Aorta (tissue), 5 donors: ENCODE measurements at places on chromosomes 2 and 18.

DNA sequence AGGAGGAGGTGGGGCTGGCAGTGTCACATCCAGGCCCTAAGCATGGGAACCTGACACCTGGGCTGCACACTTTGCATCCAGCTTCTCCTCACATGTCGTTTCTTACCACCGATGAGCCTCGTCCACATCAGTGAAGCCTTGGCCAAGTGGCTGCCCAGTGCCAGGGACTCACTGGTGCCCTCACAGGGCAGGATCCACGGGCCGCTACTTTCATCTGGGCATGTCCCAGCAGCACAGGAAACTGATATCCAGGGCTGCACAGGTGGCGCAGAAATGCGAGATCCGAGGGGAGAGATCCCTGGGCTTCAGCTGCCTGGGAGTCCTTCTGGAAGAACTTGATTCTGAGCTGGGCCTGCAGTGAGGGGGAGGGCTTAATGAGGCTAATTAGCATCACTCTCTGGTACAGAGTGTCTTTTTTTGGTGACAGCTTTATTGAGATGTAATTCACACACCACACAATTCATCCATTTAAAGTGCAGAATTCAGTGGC is 291.6 kb upstream of the HDAC4 start:
- no peak for DNase-seq

GRCh38 chr2:216849987-216850386 is 9.9 kb downstream of the TNP1 start:
- no peak for DNase-seq

DNA sequence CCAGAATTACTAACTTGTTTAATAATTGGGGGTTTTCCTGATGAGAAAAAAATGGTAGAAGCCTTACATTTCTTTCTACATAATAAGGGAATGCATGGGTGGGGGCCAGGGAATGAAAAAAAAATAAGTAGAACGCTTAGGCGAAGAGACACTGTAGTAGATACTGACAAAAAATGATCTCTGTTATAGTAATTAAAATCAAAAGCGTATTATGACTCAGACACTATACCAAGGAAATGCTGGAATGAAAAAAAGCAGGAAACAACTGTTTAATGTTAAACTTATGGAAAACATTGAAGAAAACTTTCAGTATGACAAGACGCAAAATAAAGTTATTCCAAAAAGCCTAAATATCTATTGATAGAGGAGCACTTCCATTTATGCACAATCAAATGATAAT is 42.9 kb downstream of the PRPF40A start:
- no peak for DNase-seq

DNA sequence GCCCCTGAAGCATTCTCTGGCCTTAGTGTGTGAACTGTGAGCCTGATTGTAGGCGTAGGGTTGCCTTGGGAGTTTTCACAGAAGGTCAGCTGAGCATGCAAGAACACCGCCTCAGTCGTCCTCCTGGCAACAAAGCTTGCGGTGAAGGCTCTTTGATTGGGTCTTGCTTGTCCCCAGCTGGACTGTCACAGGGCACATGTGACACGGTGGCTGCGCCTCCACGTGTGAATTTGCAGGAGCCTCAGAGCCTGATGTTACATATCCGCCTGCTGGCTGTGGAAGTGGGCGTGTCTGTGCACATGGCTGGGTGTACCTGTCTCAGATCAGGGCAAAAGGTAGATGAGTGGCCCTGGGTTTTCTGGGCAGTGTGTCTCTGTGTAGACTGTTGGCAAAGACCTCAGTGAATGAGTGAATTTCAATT is 228.7 kb downstream of the HAUS1 start:
- no peak for DNase-seq

GRCh38 chr2:201786471-201786870 is 5.7 kb upstream of the ALS2 start:
- no peak for DNase-seq

DNA sequence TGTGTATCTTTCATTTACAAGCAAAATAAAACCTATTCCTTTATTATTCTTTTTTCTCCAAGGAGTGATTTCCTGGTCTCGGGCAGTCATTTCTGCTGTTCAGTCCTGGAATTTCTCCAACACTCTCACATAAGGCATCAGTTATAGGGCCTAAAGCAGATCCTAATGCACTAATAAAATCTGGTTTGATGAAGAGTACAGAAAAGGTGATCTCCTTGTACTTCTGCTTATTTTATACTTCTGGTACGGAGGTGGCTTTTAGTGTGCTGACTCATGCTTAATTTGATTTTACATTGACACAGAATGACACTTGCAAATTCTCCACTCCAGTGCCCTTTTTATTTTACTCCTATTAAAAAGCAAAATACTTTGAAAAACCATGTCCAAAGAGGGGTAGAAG is 157.4 kb downstream of the DOK6 start:
- DNase-seq = no peak

GRCh38 chr2:180705122-180705521 is 275.3 kb upstream of the UBE2E3 start:
- DNase-seq = no peak

GRCh38 chr2:6913415-6914157 is 3.6 kb upstream of the RNF144A start:
- no peak for DNase-seq

DNA sequence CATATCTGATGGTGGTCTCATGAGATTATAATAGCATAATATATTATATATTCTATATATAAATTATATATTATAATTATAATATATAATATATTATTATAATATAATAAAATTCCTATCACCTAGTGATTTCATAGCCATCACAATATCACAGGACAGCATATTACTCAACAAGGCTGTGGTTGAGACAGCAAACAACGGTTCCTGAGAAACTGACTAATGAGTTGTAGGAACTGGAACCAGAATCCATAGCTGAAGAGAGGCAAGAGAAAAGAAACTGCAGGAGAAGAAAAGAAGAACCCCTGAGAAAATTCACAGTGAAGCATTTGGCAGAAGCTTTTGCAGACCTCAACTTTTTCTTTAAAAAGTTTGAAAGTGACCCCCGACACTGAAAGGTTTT is 84.0 kb downstream of the BCL2L11 start:
- DNase-seq = no peak

DNA sequence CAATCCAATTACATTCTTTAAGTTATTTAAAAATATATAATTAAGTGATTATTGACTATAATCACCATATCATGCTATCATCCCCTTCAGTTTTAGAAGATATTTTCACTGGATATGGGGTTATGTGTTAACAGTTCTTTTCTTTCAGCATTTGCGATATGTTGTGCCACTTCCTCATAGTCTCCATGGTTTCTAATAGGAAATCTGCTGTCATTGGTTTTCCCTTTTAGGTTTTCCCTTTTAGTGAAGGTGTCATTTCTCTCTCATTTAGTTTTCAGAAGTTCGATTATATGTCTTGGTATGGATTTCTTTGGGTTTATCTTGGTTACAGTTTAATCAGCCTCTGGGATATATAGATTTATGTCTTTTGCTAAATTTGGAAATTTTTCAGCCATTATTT is 34.8 kb upstream of the EPG5 start:
- no peak for DNase-seq

GRCh38 chr2:226020956-226021355 is 621.4 kb downstream of the NYAP2 start:
- DNase-seq = no peak

DNA sequence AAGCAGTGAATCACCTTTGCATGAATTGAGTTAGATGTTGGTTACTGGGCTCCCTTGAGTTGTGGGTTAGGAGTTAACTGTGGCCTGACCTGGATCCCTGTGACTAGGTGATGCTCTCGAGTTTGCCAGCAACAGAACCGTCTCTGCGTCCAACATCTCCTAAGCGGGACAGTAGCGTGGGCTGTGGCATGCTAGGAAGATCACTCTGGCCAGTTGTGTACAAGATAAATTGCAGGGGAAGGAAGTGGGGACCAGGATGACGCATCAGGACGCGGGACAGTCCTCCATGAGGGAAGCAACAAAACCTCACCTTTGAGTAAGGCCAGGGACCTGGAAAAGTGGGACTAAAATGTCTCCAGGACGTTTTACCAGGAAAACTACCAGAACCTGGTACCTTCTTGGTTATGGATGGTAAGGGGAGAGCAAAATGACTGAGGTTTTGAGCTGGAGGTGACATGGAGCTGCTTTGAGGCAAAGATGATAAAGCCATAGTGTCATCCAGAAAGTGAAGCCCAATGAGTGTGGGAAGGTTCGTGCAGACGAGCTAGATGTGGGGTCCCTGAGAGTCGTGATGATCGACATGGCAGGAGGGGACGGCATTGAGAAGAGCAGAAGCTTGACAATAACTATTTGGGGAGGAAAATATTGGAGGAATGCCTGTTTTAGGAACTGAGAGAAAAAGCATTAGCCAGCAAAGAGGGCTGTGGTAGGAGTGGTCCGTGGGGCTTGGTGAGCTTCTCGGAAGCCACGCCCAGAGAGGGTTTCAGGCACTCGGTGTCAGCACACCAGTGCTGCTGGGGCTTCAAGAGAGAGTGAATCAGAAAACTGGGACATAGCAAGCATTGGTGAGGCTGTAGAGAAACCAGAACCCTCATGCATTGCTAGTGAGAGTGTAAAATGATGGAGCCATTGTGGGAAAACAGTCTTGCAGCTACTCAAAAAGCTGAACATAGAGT is 95.1 kb downstream of the SMAD7 start:
- DNase-seq = no peak

- no peak for DNase-seq
Measured at GRCh38 chr2:179251870-179252269, 12.8 kb downstream of the SESTD1 start.

GRCh38 chr2:224319750-224320149 is 82.2 kb downstream of the FAM124B start:
- no peak for DNase-seq

DNA sequence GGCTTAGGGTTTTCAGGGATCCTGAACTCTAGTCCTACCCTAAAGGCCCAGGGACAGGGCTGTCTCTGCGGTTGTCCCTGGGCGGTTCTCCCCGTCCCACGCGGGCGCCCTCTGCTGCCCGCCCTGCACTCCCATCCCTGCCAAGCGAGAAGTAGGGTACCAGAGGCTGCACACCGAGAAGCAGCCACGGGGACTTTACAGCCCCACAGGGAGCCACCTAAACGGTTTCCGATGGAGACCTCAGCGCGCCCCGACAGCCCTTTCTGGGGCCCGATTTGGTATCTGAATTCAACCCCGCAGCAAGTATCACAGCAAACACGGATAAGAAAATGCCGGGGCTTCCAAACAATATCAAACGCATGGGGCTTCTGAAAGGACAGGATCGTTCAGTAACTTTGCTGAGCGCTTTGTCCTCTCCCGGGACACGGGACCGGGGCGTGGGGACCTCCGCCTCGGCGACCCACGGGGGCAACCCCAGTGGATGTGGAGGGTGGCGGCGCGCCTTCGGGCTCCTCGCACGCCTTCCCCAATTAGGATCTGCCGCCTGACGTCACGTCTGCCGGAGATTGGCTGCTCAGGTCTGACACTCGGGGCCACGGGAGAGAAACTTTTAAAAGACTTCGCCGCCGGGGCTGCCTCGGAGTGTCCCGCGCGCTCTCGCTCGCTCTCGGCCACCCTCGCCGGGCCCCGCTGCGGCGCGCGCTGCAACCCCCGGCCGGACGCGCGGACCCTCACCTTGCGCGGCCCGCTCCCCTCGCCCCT is at the start of gene LTBP1:
TSS of gene LTBP1 (plus strand) at position 640 of the 762 bp plus-strand sequence. CDS start 372 bp downstream, outside the sequence.
- DNase-seq = peak; percentile 81

DNA sequence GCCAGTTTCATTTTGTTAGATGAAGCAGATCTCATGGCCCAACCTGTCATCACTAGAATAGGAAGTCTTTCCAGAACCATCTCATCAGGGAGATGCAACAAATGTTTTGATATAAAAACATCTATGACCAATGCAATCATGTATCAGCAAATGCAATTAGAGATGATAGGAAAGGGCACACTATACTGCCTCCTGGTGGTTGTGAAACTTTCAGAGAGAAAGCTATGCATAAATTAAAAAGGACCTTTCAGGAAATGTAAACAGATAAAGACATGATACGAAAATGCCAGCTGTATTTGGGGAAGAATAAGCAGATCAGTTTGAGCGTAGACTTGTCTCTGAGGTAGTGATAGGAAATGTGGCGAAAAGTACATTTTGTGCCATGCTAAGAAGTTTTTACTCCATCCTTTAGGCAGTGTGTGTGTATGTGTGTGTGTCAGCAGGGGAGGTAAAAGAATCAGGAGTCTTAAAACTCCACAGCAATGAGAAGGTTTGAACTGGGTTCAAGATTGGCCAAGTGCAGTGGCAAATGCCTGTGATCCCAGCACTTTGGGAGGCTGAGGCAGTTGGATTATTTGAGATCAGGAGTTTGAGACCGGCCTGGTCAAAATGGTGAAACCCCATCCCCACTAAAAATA is 479.3 kb downstream of the CPS1 start:
- no peak for DNase-seq

GRCh38 chr2:3656762-3657721 is 958 bp upstream of the ALLC start:
- DNase-seq = no peak

GRCh38 chr2:176285321-176285720 is 16.1 kb downstream of the MTX2 start:
- no peak for DNase-seq

GRCh38 chr2:163155279-163155883 is 316.8 kb upstream of the KCNH7 start:
- no peak for DNase-seq

DNA sequence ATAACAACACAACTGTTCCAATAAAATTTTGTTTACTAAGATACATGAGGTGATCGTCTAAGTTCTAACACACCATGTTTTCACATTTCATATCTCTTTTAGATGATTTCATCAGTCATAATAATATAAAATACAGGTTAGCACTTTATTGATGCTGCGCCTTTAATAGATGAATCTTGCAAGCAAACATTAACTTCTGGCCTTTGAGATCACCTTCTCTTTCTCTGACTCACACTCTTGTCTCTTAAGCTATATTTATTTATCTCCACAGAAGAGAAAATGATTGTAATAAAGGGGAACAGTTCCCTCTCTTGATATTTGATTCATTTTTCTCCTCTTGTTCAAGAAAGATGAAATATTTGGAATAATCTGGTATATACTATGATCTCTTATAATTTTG is 603.3 kb upstream of the POU3F3 start:
- DNase-seq = no peak

- no peak for DNase-seq
Measured at GRCh38 chr18:12924616-12925015, 23.2 kb upstream of the SEH1L start.

DNA sequence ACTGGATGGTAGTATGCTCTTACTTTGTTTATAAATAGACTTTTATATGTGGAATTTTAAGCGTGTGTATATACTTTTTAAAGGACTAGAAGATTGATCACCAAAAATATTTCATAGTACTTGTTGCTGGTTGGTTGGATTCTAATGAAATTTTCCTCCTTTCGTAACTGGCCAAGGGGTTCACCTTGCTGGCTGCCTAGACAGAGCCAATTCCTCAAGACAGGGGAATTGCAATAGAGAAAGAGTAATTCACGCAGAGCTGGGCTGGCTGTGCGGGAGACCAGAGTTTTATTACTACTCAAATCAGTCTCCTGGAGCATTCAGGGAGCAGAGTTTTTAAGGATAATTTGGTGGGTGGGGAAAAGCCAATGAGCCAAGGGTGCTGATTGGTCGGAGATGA is 70.7 kb downstream of the SNORC start:
- DNase-seq = no peak

DNA sequence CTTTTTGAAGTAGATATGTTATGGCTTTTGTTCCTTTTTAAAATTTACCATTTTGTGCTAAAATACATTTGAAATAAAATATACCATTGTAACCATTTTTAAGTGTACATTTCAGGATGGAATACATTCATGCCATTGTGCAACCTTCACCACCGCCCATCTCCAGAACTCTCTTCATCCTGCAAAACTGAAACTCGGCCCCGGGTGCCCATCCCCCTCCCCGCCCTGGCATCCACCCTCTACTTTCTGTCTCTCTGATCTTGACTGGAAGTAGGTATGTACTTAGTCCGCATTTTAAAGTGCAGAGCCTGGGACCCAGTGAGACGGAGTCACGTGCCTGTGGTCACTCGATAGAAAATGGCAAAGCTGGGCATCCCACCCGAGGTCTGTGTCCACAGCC is 45.6 kb downstream of the DIPK1C start:
- peak; percentile 16 for DNase-seq
